ENCODE measurements at places on chromosomes 12 and 14. TPM values are rescaled to one million over a fixed set of nuclear protein-coding genes. Genes with fewer than 3 reads are reported as not detected.

The DHRS7 gene
- total RNA-seq = 47.6 TPM

The GPR33 gene
- not detected for total RNA-seq

The CELA1 gene
- not detected for total RNA-seq

The MIPOL1 gene
- 1.5 TPM for total RNA-seq

DNA sequence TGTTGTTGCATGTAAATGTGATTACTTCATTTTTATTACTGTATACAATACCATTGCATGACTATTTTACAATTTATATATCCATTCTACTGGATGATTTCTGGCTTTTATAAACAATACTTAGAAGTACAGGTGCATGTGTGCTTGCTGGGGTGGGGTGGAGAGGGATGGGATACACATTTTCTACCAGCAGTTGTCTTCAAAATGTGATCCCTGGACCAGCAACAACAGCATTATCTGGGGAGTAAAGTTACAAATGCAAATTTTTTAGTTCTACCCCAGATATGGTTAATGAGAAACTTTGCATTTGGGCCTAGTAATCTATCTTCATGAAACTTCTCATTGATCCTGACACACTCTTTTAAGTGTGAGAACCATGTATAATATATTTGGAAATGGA is 905.4 kb upstream of the ATXN7L3B start:
- no peaks in the 10 kb centered on the region for H3K36me3 ChIP-seq
- no peak overlapping the region for H3K4me3 ChIP-seq
- no peak overlapping the region for H3K27ac ChIP-seq
- no peaks in the 10 kb centered on the region for H3K4me1 ChIP-seq
- no peaks in the 10 kb centered on the region for H3K27me3 ChIP-seq

GRCh38 chr14:50954811-50955372 is 10.6 kb upstream of the PYGL start:
- H3K4me3 ChIP-seq = no peak overlapping the region
- peak; percentile 38 for ATAC-seq
- peak overlapping the region; percentile 31 for H3K27ac ChIP-seq
- no peaks in the 10 kb centered on the region for H3K36me3 ChIP-seq

All from activated T-helper 17 cell treated with anti-CD3 and anti-CD28 coated beads, Interleukin-2, amount 50 U/mL, for 72 hours (primary cell).